GM04504 (cell line): ENCODE measurements at places on chromosomes 3 and 15.

GRCh38 chr3:45537970-45538640 lies 56.4 kb upstream of the LIMD1 start:
- no peak for DNase-seq

GRCh38 chr15:58201516-58201915 lies 63.3 kb downstream of the AQP9 start:
- no peak for DNase-seq

- DNase-seq = no peak
These were observed 12.9 kb downstream of the C15orf62 start for GRCh38 chr15:40782609-40783227.

DNA sequence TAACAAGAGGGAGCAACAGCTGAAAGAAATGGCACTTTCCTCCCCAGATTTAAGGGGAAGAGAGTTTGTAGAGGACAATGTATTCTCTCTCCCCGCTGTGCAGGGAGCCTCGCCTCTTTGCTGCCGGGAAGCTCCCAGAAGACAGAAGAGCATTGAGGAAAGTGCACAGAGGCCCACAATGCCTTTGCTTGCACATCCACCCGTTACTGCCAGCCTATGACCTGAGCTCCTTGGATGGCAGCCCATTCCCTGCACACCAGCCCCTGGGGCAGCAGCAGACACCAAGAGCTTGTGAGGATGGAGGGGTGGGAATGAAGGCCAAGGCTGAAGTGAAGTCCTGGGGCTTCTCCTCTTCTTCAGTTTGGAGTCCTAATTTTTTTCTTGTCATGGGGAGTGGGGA lies 67.0 kb downstream of the CLDN11 start:
- DNase-seq = no peak

- no peak for DNase-seq
These were observed 456.0 kb downstream of the TUSC7 start for GRCh38 chr3:117165601-117166051.

GRCh38 chr15:92666780-92667179 lies 11.2 kb upstream of the FAM174B start:
- no peak for DNase-seq

GRCh38 chr15:37131621-37132020 lies 31.3 kb upstream of the MEIS2 start:
- no peak for DNase-seq

DNA sequence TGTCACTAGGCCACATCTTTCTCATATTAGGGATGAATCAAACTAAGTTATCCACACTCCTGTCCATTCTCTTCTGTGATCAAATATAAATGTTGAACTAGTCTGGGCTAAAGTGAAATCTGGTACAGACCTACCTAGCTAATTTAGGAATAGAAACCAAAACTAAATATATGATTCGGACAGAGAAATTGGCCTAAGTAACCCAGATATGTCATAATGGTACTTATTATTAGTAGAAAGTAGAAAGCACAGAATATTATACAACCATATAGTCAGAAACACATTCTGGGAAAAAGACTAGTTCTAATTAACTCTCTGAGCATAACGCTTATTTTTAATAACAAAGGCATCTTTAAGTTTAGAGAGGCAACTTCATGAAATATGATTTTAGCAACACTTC lies 389.0 kb downstream of the LSAMP start:
- no peak for DNase-seq

DNA sequence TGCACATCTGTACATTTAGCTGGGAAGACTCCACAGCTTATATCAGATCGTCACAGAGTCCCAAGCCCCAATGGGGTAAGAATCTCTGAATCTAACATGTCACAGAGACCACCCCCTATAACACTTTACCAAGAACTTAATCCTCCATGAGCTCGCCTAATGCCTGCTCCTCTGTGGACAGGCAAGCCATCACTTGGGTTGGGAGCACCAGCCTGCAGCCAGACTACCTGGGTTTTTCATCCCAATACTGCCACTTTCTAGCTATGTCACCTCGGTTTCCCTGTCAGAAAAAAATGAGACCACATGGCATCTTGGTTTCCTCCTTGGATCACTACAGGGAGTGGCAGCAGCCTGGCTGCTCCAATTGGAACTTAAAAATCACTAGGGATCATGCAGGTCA lies 277.9 kb upstream of the TLE3 start:
- no peak for DNase-seq

DNA sequence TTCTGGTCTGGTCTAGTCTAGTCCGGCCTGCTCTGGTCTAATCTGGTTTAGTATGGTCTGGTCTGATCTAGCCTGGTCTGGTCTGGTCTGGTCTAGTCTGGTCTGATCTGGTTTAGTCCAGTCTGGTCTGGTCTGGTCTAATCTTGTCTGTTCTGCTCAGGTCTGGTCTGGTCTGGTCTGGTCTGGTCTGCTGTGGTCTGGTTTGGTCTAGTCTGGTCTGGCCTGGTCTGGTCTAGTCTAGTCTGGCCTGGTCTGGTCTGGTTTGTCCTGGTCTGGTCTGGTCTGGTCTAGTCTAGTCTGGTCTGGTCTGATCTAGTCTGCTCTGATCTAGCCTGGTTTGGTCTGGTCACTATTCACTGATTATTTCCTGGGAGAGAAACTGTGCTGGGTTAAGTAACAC lies 84.1 kb upstream of the PRR23E start:
- DNase-seq = no peak

DNA sequence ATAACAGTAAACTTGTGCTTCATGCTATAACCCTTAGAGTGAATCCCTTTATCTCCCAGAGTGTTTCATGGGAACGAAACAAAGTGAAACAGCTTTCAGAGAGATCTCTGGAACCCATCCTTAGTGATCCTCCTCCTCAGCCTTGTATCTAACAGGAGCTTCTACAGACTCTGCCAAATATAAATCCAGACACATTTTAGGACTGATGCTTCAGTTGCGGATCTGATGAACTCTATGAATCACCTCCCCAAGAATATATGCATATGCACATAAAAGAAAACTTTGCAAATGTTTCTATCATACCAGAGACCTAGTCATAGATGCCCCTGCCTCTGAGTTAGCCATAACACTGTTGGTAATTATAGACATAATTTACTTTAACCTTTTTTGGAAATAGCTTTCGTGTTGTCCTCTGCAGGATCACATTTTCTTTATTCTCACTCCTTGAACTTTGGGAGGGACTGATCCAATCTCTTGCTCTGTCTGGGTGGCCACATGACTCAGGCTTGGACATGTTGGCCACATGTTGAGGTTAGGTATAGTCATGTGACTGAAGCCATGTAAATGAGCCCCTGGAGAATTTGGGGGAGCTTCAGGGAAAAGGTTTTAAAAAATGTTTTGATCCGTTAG lies 306.4 kb upstream of the CNTN3 start:
- no peak for DNase-seq

DNA sequence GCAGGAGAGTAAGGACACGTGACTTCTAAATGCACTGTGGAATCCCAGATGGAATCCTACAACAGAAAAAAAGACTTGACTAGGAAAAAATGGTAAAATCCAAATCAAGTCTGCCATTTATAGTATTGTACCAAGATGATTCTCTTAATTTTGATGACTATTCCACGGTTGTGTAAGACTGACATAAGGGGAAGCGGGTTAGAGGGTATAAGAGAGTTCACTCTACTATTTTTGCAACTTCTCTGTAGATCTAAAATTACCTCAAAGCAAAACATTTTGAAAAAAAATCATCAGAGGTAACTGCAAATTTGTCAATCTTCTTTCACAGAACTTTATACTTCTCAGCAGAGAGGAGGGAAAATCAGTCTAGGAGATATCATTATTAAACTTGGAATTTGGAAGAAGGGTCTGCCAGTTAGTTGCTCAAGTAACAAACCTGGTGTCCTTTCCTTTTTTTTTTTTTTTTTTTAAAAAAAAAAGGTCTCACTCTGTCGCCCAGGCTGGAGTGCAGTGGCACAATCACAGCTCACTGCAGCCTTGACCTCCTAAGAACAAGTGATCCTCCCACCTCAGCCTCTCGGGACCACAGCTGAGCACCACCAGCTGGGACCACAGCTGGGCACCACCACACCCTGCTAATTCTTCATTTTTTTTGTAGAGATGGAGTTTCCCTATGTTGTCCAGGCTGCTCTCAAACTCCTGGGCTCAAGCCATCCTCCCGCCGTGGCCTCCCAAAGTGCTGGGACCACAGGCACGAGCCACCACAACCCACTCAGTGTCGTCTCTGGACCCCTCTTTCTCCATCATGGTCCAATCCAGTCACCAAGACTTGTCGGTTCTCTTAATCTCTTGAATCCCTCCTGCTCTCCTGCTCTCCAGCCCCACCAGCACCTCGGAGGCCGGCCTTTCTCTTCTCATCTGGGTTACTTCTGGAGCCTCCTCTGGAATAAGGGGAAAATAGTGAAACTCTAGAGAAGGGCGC lies 14.9 kb upstream of the HES1 start:
- DNase-seq = no peak

DNA sequence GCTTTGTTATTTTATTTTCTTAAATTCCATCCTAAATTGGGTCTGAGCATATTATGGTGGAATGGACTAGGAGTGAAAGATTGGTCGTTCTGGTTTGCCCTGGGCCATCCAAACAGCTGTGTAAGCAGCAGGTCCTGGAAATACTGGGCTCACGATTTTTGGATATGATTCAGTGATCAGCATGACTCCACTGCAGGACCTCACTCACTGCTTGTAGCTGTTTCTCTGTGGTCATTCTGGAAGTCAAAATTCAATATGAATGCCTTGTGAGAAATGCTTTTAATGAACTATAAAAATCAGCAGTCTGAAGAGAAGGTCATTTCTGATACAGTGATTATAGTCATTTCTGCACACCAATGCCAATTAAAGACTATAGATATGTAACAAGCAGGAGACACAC lies 185.0 kb downstream of the RBMS3 start:
- peak; percentile 38 for DNase-seq

DNA sequence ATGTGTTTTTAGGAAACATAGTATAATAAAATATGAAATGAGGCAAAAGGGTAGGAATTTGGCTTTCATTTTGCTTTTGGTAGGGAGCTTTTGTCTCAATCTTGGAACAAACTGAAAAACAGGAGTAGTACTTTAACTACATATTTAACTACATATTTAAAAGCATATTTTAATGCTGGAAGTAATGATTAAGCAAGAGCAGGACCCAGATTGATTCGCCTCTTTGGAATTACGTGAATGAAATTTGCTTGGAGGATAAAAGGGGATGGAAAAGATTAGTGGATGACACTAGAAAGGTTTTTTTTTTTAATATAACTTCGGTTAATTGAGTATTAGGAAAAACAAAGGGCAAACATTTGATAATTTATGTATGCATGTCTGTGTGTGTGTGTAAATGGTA lies 11.2 kb upstream of the TMEM212 start:
- no peak for DNase-seq

GRCh38 chr15:69735121-69735520 lies 282.5 kb downstream of the RPLP1 start:
- DNase-seq = no peak
